NCI-H1694 treated with DMSO at 0.1 percent for 48 hours (cell line): ENCODE measurements at places on chromosomes 1 and 21.

DNA sequence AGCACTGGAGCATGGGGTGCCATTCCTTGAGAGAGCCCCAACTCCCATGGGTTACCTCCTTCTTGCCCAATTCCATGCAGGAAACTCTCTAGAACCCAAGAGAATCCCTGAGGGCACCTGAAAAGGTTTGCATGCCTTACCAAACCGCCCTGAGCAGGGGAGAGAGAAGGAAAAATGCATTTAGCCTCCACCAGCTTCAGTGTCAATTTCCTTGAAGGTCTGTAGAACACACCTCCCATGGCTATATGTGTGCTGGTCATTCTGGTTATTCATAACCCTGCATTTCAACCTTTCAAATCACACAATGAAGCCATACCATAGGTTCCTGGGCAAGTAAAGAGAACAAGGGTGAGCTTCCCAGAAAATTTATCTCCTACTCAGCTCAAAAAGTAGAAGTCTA lies 39.6 kb downstream of the HSD3B1 start:
- DNase-seq: no peak

DNA sequence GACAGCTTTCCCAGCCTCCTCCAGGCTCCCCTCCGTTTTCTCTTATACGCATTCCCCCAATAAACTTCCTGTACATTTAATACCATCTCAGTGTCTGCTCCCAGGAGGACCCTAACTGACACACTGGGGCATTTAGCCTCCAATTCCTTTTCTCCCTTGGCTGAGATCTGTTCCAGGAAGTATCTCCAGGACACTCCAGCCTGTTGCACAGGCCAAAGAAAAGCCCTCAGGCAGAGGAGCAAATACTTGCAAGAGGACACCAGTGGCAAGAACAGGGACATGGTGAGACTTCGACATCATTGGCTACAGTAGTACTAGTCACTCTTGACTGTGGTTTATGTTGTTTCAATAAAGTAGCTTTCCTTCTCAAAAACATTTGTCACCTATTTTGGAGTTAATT lies 4.7 kb upstream of the SYNJ1 start:
- no peak for DNase-seq

GRCh38 chr1:116287341-116288200 lies 85.5 kb upstream of the ATP1A1 start:
- DNase-seq: no peak

DNA sequence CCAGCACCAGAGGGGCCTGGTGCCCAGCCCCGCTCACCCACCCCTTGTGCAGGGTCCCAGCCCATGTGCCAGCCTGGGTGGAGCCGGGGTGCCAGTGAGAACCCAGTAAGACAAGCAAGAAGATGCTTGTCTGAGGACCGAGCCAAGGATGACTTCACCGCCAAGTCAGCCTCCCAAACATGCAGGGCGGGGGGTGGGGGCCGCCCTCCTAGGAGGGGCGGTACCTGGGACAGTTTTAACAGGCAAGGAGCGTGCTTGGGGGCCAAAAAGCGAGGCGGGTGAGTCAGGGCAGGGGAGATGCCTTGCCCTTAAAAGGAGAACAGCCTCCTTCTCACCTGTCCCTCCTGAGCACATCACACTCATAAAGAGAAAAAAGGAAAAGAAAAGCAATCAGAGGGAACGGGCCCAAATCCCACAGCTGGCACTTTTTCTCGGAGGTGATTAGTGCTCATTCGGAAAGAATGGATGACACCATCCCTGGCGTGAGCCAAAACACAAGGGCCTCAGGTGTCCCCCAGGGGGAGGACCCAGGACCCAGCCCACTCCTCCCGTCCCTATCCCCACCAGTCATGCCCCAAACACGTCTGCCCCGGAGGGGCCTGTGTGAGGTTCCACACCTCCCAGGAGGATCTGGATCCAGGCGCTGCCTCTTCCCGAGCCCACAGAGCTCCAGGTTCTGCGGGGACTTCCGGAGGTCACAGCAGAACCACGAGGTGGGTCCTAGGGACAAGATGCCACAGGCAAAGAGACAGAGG lies 77.6 kb upstream of the IFFO2 start:
- no peak for DNase-seq

- no peak for DNase-seq
Observed at GRCh38 chr1:211609120-211610024, 30.4 kb upstream of the SLC30A1 start.

DNA sequence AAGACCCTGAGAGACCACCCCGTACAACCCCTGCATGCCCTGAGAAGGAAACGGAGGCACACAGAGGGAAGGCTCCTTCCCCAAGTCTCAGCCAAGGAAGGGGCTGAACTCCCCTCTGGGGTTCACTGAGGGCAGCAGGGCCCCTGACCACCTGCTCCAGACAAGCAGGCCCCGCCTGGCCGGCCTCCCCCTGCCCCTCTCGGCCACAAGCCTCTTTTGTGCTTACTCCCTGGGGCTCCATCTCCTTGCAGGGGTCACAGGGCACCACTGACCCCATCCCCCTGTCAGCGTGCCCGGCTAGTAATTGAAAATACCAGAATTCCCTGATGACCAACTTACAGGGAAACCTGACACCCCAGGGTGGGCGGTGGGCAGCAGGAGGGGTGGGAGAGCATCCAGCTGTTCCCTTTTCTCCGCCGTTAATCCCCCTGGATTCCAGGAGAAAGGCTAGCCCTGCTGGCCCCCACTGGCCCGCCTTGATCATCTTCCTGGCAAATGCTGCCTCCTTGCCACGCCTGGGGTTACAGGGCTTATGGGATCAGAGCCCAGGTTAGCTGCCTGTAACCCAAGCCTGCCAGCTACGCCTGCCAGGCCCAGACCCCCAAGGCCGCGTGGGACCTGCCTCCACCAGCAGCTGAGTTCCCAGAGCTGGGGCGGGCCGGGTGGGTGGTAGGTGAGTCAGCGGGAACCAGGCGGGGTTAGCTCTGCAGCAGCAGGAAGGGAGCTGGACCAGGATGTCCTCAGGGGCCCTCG lies 96.1 kb downstream of the LACTBL1 start:
- no peak for DNase-seq

DNA sequence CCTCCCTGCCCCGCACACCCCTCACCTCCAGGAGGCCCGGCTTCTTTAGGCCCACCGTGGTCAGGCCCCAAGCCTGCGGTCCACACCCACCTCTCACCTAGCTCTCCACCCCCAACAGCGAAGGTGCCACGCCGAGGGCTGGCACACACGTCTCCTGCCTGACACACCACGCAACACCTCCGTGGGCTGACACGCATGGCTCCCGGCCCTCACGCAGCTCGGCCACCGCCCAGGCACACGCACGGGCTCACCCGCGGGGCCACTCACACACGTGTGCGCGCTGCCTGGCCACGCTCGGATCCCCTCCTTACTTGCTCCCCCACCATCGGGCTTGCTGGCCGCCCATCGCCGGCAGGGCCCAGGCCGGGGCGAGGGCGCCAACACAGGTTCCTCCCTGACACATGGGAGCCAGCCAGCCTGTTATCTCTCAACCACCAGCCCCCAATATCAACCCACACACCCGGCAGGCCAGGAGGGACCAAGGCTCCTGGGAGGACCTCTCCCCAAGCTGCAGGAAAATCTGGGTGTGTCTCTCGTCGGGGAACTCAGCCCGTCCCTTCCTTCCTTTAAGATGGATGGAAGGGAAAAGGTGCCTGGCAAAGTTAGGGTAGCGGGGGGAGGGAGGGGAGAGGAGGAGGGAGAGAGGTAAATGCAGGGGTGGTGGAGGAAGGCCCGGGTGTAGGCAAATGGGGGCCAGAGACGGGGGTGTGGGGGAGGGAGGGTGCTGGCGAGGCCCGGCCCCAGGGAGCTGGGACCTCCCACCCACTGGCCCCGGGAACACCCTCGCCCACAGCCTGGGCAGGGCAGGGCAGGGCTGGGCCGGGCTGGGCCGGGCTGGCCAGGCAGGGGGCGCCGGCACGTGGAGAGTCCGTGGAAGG lies 546 bp downstream of the ELOVL1 start:
- DNase-seq: peak; percentile 33

- DNase-seq: no peak
Observed at GRCh38 chr1:147167365-147167764, 4.9 kb downstream of the PRKAB2 start.
